ENCODE measurements at places on chromosomes 3 and 15.

- no peak for DNase-seq
These were observed 97.8 kb downstream of the SHQ1 start for GRCh38 chr3:72750405-72750965.

DNA sequence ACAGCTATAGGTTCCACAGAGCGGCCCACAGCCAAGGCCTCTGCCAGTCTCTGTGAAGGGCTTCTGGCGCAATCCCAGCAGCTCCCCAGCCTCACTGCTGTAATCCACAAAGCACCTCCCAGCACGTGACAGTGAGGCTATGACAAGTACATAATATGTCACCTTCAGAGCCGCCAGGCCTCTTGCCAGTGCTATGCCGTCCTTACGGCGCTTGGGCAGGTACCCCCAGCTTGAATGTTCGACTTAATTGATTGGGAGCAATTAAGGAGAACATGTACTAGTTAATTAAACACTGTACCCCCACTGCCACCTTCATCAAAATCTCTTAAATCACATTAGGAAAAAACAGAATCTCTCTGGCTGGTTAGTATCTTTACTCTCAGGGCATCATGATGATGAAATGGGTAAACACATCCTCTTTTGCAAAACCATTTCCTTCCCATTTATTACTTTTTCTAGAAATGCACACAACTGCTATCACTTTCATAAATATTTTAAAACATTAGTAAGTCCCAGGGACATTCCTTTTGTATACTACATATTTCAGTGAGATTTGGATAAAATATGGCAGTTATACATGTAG, 169.9 kb downstream of the XXYLT1 start:
- peak; percentile 41 for DNase-seq

- no peak for DNase-seq
These were observed 72.8 kb downstream of the CD200R1L start for GRCh38 chr3:112773864-112774263.

GRCh38 chr3:35666888-35667287, 27.6 kb downstream of the ARPP21 start:
- no peak for DNase-seq

- DNase-seq, result no peak
These were observed 30.2 kb upstream of the USP3 start for GRCh38 chr15:63473999-63474809.

GRCh38 chr3:21893242-21893641, 142.2 kb upstream of the ZNF385D start:
- no peak for DNase-seq

DNA sequence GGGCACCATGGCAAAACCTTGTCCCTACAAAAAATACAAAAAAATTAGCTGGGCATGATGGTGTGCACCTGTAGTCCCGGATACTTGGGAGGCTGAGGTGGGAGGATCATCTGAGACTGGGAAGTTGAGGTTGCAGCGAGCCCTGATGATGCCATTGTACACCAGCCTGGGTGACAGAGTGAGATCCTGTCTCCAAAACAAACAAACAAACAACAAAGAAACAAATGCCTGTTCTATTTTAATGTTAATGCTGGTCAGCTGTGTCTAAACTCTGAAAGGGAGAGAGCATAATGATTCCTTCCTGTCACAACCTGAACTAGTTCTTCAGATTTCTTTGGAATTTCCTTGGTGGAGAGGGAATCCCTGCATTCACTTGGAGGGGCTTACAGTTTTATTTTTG, 413.0 kb upstream of the TBL1XR1 start:
- DNase-seq, result no peak

GRCh38 chr15:26460165-26460564, 312.7 kb downstream of the GABRB3 start:
- no peak for DNase-seq

DNA sequence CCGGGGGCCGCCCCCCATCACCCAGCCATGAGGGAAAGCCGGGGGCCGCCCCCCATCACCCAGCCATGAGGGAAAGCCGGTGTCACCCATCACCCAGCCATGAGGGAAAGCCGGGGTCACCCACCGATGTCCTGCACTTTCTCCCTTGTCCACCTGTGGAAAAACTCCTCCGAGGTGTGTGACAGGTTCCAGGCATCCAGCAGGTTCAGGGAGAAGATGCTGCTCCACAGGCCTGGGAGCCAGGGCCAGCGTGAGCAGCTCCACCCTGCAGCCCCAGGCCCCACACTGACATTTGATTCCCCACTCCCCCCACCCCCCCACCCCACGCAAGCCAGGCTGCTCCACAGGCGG, 15.5 kb upstream of the EHD4 start:
- no peak for DNase-seq

DNA sequence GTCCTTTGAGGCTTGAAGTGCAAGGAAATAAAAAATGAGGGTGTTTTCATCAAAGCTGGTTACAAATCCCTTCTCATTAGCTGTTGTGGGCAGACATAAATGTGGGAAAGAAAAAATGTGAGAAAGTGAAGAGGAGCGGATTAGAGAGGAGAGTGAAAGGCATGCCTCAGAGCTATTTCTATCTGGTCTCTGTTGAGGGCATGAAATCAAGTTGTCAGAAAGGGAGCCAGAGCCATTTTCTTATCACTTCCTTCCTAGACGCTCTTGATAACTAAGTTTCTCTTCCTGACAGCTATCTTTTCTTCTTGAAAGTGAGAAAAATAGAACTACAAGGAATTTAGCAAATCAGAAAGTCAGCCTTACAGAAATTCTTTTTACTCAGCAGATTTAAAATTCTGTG, 20.8 kb upstream of the CAPN3 start:
- no peak for DNase-seq

DNA sequence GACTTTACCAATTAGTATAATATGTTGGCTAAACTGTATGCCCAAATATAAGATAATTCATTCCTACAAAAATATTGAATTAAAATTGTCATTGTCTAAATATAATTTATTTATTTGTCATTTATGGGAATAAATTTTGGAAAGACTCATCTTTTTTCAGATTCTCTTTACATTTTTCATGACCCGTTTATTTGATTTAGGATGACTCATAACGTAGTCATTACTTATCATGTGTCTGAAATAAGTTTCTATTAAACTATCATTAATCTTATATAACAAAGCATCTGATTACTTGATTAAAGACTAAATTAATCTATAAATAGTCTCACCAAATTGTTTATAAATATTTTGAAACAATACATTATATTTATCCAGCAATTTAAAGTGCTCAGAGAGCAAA, 516.6 kb downstream of the CADM2 start:
- peak; percentile 3 for DNase-seq

- DNase-seq, result no peak
These were observed 185.2 kb downstream of the KLHL25 start for GRCh38 chr15:85609492-85609891.

DNA sequence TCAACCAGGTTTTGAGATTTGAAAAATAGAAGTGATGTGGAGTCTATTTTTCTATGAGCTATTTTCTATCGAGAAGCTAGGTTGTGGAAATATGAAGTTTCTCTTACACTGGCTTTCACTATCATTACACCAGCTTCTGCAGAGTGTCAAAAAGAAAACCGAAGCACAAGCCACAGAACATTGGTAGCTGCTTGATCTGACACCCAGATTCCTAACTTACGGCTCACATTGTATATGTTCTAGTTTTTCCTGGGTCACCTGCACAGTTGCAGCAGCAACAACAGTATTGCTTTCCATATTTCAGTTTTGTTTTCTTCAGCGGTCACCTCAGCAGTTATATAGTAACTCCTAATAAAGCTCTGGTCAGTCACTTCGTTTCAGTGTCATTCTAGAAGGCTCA, 790.1 kb downstream of the PLOD2 start:
- DNase-seq, result no peak

GRCh38 chr3:36548712-36549111, 168.4 kb downstream of the STAC start:
- DNase-seq, result no peak

- peak; percentile 62 for DNase-seq
These were observed 146.6 kb upstream of the TPM1 start for GRCh38 chr15:62895905-62896316.

DNA sequence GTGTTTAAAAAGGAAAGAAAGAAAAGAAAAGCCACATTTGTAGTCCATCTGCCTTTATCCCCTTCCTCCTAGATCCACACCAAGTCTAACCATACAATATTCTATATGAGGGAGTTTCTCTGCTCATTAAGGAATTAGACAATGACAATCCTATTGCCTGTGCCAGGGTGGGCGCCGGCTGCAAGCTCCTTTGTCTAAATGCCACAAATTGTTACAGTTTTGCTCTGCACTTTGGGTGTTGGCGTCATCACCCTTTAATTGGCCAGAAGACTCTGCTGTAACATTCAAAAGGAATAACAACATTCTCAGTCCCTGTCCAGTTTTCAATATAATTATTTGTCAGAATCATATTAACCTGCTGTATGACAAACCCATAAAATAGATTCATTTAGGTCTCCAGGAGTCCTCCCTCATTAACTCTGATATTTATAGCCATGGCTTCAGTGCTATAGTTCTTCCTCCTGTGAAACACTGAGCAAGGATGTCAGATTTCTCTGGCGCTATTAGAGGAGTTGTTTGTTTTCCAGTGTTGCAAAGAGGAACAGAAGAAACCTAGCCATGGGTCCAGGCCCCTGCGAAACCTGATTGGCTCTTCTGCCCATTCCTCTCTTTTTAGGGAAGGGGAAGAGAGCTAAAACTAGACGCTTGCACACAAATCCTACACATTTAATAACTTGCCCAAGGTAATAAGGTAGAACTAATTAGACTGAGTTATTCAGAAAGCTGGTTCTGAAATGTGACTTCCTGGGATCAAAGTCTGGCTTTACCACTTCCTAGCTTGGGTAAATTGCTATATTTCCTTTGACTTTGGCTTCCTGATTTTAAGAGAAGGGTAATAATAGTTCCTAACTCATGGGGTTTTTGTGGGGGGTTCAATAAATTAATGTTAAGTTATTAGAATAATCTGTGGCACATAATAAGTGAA, 112.4 kb downstream of the CD47 start:
- DNase-seq, result no peak

- DNase-seq, result no peak
These were observed 15.1 kb upstream of the ZBTB47 start for GRCh38 chr3:42638339-42638842.

DNA sequence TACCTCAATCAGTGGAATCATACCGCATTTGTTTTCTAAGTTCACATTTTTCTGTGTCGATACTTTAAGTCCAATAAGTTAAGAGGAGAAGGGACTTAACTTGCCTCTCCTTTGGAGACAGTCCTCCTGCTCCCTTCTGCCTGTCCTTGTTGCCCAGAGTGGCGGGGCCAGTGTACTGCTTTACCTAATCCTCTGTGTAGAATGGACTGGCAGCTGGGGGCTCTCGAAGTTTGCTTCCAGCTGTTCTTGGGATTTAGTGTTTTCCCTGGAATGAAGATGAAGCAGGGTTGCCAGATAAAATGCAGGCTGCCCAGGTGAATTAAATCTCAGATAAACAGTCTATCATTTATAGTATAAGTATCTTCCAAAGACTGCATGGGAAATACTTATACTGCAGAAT, 287.6 kb upstream of the C2CD4B start:
- DNase-seq, result no peak

DNA sequence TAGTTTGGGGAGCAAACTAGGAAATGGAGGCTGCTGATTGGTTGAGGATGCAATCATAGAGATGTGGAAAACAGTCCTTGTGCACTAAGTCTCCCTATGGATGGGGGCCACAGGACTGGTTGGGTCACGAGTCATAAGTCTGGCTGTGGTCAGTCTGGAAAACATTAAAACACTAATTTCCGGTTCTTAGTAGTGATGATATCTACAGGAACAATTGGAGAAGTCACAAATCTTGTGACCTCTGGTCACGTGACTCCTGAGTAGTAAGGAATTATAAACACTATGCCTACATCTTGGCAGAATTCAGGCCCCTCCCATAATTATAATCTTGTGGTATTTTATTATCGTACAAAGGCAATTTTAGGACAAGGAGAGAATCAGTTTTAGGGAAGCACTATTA, 317.3 kb upstream of the ARPP21 start:
- no peak for DNase-seq

DNA sequence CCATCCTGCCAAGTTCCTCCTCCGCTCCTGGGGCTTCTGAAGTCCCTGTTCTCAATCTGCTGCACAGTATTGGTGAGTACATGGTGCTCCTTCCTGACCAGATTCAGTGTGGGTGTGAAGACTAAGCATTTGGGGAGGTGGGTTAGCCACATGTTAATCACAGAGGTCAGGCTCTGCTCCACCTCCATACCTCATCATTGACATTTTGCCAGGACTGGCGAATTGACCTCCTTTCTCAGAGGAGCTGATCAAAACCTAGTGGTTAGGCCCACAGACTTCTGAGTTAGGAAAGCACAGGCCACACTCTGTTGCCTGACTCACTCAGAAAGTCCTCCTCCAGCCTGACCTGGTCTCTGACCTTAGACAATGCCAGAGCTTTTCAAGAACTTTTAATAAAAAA, 8.4 kb upstream of the RPS17 start:
- no peak for DNase-seq

DNA sequence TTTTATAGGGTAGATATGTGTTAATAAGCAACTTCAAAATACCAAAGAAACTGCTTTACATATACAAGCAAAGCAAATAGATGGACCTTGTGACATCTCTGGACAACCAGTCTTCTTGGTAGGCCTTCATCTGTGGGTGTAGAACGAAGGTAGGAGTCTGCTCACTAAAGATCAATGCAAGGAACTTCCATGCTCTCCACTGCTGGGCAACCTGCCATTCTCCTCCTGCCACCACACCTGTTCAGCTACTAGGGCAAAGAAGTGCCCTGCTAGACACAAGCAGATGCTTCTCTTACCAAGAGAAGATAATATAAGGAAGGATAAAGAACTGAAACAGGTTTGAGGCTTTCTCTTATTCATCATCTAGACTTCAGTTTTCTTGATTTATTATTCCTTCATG, 12.6 kb downstream of the PPARG start:
- DNase-seq, result no peak

DNA sequence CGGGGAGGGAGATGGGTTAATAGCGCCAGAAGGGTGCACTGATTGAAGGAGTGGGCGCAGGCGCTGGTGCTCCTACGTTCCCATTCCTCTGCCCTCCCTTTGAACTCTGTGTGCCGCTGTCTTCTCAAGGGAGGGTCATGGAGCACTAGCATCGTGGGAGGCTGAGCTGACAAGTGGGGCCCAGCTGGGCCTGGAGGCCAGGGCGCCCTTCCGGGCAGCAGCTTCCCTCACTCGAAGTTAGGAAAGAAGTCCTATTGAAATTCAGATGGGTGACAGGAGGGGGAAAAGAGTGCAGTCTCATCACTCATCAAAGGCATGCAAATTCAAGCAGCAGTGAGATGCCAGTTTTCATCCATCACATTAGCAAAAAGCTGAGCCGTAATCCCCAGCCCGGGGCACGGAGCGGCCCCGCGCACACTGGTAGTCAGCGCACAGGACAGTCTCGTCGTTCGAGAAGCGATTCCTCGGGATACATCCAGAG, 128.2 kb downstream of the LRRK1 start:
- no peak for DNase-seq

- DNase-seq, result no peak
These were observed 68.7 kb upstream of the ARHGEF3 start for GRCh38 chr3:56870436-56870835.

GRCh38 chr3:181578743-181579142, 133.0 kb upstream of the SOX2 start:
- no peak for DNase-seq

DNA sequence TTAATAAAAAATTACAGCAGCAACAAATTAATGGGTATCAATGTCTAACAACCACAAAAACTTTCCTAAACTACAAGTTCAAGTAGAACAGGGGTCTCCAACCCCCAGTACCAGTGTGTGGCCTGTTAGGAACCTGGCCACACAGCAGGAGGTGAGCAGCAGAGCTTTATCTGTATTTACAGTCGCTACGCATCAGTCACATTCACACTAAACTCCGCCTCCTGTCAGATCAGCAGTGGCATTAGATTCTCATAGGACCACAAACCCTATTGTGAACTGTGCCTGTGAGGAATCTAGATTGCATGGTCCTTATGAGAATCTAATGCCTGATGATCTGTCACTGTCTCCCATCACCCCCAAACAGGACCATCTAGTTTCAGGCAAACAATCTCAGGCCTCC, 18.5 kb upstream of the LIPC start:
- no peak for DNase-seq

All from hepatic stellate cell (primary cell).